HepG2 (cell line): ENCODE measurements at places on chromosomes 1 and 21. TPM values are rescaled to one million over a fixed set of nuclear protein-coding genes. Genes with fewer than 3 reads are reported as not detected.

WDR64 gene
- total RNA-seq, result not detected in 2 replicates

- DNase-seq, result no peak
These were observed 701 bp upstream of the INSRR start for GRCh38 chr1:156859523-156860112.

DNA sequence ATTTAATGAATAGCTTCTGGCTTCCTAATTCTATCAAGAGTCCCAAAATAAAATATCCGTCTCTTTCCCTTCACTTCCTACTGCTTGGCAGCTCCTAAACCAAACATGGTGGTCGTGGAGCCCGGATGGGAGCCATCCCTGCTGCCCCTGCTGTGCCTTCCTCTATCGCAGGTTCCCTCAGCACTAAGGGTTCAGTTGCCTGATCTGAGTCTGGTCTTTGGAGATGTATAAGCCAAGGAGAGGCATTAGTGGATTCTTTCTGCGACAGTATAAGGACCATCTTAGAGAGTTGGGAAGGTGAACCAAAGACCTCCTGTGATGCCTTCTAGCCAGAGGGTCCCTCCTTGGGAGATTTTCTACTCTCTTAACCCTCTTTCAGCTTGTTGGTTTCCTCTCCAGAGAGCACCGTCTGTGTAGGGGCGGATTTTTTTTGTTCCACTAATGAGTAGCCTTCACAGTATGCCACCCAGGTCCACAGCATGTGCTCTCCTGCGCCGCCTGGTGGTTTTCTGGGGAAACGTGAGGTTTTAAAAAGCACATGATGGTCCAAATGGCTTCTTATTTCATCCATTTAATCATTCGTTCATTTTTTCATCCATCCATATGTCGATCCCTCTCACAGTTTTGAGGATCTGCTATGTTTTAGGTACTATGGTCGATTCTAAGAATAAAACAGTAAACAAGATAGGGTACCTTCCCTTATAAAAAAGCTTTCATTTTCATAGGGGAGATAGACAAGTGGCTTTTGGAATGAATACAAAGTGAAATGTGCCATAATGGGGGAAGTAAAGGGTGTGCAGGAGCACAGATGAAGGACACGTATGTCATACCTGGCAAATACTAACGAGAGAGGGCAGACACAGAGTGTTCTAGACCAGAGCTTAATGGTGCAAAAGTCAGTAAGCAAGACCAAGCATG, 71.0 kb downstream of the NFASC start:
- DNase-seq, result peak; percentile 42

- no peak for DNase-seq
These were observed 47.7 kb upstream of the RBM15 start for GRCh38 chr1:110291241-110292030.

- DNase-seq, result peak; percentile 60
These were observed 12.5 kb downstream of the CHML start for GRCh38 chr1:241627453-241628259.

DNA sequence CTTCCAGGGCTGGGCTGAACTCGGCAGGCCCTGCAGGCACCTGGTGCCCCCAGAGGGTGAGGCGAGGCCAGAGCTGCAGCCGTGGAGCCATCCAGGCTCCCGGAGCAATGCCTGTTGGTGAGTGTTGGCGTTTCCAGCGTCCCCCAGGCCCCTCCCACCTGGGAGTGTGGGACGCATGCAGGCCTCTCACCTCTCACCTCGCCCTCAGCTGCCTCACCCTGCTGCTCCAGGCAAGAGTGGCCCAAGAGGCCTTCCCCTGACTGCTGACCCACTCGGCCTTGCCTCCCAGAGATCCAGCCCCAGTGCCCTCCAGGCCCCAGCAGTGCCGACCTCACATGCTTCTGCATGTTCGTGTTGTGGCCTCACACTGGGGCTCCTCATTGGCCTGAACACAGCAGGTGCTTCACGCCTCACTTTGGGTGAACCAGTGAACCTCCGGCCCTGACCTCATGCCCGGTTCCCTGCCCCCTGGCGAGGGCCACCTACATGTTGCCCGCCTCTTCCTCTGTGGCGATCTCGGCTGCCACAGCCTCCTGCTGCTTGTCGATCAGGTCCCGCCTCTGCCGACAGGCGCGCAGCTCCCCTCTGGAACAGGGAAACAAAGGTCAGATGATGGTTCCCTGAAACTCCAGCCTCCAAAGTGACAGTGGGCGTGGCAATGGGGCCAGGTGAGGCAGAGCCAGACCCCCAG, 17.0 kb downstream of the CFAP74 start:
- DNase-seq, result peak; percentile 24
